ENCODE measurements at places on chromosomes 2 and 18. TPM values are rescaled to one million over a fixed set of nuclear protein-coding genes. Genes with fewer than 3 reads are reported as not detected.

Gene AGXT
- not detected for total RNA-seq

Gene PLEKHA3
- 22.3 TPM for total RNA-seq

GRCh38 chr2:166180951-166181812 is 53.4 kb upstream of the SCN1A start:
- peak; percentile 51 for DNase-seq
- H3K36me3 ChIP-seq: no peaks in the 10 kb centered on the region
- no peaks in the 10 kb centered on the region for H3K4me1 ChIP-seq

- H3K27me3 ChIP-seq: peaks cover 7% of the 10 kb centered on the region
These were observed 204.8 kb upstream of the SH3BP4 start for GRCh38 chr2:234747032-234747431.

DNA sequence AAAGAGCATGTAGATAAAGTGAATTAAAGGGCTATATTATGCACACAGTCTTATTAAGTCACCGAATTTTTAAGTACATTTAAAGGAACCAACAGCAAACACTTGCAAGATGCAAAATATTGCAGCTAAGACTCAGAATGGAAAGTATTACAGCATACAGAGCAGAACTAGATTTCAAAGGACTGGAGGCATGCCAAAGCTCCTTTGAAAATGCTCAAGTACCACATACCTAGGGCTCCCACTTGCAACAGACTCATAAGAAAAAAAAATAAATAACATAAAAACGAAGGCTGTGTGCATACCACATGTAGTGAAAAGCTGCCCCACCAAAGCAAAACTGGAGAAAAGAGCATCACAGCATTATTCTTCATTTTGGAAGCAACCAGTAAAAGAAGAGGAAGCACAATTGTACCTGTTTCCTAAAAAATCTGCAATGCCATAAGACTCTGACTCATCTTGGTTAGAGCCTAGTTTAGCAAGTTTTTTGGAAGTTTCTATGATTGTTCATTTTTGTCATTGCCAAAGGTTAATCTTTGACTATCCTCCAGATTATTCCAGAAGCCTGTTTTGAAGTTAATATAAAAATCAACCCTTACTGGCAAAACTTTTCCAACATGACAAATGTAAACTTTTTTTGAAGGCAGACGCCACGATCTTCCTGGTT is 306.0 kb upstream of the COL3A1 start:
- no peaks in the 10 kb centered on the region for H3K27me3 ChIP-seq
- H3K36me3 ChIP-seq: no peaks in the 10 kb centered on the region
- DNase-seq: no peak
- no peak overlapping the region for H3K4me3 ChIP-seq
- no peak overlapping the region for H3K27ac ChIP-seq

- no peak overlapping the region for H3K4me3 ChIP-seq
- no peak for DNase-seq
- no peaks in the 10 kb centered on the region for H3K36me3 ChIP-seq
- no peak overlapping the region for H3K27ac ChIP-seq
These were observed 36.1 kb downstream of the MROH2A start for GRCh38 chr2:233814056-233814835.

- H3K36me3 ChIP-seq: no peaks in the 10 kb centered on the region
- H3K4me1 ChIP-seq: no peaks in the 10 kb centered on the region
- DNase-seq: no peak
- no peaks in the 10 kb centered on the region for H3K27me3 ChIP-seq
These were observed 46.6 kb downstream of the SCN1A start for GRCh38 chr2:166081131-166081632.

- DNase-seq: no peak
- no peak overlapping the region for H3K4me3 ChIP-seq
- no peaks in the 10 kb centered on the region for H3K27me3 ChIP-seq
- no peaks in the 10 kb centered on the region for H3K4me1 ChIP-seq
- no peak overlapping the region for H3K27ac ChIP-seq
These were observed 297.6 kb downstream of the CDH7 start for GRCh38 chr18:66048406-66048805.

DNA sequence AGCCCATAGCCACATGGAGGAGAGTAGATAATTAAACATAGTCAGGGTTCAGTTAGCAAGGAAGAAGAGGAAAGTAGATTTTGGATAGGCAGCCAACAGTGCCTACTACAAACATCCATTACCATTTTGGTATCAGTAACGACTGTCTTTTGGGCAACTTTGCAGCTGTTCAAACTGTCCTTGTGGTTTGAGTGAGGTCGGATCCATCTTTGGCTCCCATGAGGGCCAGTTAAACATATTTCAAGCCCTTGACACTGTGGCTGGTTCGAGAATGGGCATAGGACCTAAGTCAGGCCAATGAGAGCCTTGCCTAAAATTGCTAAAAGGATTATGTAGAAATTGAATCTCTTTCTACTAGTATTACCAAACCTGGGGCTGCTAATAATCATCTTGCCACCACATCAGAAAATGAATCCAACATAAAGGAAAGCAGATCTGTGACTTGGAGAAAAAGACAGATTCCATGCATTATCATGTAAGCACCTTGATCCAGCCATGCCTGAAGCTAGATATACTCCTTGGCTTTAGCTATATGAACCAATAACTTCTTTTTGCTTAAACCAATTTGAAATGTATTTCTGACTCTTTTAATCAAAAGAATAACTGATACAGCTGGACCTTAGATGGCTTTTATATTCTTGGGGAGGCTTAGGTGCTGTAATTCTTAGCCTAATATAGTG is 75.0 kb upstream of the STAM2 start:
- H3K4me1 ChIP-seq: no peaks in the 10 kb centered on the region
- peaks cover 6% of the 10 kb centered on the region for H3K27me3 ChIP-seq
- H3K36me3 ChIP-seq: no peaks in the 10 kb centered on the region

DNA sequence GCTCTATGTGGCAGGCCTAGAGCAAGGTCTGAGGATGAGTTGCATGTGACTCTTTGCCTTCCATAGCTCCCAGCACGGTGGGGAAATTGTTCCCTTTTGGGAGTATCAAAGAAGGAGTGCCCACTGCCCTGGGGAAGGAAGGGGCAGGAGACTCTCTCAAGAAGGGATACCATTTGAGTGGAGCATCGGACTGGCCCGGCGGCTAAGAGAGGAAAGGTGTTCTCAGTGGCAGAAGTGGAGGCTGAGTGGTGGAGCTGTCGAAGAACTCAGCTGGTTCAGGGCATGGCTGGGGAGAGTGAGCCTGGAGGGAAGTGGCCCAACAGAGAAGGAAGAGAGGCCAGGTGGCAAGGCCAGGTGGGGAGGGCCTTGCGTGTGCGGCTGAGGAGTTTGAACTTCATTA is 235.2 kb downstream of the DYSF start:
- H3K27me3 ChIP-seq: peaks cover 3% of the 10 kb centered on the region
- H3K36me3 ChIP-seq: no peaks in the 10 kb centered on the region
- H3K4me3 ChIP-seq: no peak overlapping the region
- H3K27ac ChIP-seq: no peak overlapping the region
- no peak for DNase-seq

GRCh38 chr2:234001380-234002160 is 48.9 kb upstream of the SPP2 start:
- no peaks in the 10 kb centered on the region for H3K36me3 ChIP-seq
- H3K27me3 ChIP-seq: peaks cover 21% of the 10 kb centered on the region
- peaks cover 49% of the 10 kb centered on the region for H3K4me1 ChIP-seq
- H3K4me3 ChIP-seq: peak overlapping the region; percentile 40
- H3K27ac ChIP-seq: peak overlapping the region; percentile 74
- peak; percentile 54 for DNase-seq

- DNase-seq: no peak
- H3K4me3 ChIP-seq: no peak overlapping the region
- H3K27ac ChIP-seq: no peak overlapping the region
- H3K4me1 ChIP-seq: no peaks in the 10 kb centered on the region
- peaks cover 18% of the 10 kb centered on the region for H3K27me3 ChIP-seq
These were observed 34.7 kb downstream of the SPTBN1 start for GRCh38 chr2:54490863-54491262.

DNA sequence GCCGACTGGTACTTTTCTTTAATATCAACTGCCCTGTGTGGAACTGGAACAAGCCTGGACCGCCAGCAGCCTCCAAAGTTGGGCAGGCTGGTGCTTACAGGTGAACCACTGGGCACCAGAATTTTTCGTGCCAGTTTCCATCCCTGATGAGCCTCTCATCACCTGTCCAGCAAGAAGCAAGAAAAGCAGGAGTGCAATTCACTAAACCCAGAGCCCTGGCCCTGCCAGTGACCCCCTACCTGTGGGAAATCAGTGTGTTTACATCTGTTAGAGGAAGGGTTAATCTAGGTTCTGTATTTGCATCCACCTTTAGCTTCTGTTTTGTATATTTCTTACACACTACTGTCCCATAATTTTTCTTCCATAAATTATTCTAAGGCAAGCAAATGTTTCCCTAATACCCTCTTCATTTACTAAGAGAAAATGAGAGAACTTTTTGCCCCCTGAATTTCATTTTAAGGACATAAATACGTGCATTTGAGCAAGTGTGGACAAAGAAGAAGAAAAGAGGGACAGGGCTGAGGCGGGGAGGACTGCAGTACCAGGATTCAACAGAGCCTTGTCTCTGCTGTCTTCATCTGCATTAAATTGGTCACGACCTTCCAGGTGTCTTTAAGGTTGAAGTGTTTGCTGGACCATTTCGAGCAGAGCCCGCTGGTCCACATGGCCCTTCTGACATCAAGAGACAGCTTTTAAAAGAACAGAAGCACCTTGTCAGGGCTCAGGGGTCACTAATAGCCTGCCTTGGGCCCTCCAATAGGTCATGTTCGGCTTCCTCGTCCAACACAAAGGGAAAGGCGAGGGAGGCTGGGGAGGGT is 763.1 kb downstream of the BCL11A start:
- H3K36me3 ChIP-seq: no peaks in the 10 kb centered on the region
- no peak for DNase-seq
- no peak overlapping the region for H3K27ac ChIP-seq
- H3K4me3 ChIP-seq: no peak overlapping the region
- H3K4me1 ChIP-seq: no peaks in the 10 kb centered on the region

Data from activated CD8-positive, alpha-beta T cell treated with anti-CD3 and anti-CD28 coated beads, Interleukin-2, amount 10 ng/mL, durations not matched to agents 7 days and 5 days (primary cell).